ENCODE measurements at places on chromosomes 6 and 20.
A peak's percentile ranks its signal among the peaks of the same experiment; 100 is the strongest.

- DNase-seq = no peak
Observed at GRCh38 chr6:40620574-40621240, 33.5 kb upstream of the LRFN2 start.

DNA sequence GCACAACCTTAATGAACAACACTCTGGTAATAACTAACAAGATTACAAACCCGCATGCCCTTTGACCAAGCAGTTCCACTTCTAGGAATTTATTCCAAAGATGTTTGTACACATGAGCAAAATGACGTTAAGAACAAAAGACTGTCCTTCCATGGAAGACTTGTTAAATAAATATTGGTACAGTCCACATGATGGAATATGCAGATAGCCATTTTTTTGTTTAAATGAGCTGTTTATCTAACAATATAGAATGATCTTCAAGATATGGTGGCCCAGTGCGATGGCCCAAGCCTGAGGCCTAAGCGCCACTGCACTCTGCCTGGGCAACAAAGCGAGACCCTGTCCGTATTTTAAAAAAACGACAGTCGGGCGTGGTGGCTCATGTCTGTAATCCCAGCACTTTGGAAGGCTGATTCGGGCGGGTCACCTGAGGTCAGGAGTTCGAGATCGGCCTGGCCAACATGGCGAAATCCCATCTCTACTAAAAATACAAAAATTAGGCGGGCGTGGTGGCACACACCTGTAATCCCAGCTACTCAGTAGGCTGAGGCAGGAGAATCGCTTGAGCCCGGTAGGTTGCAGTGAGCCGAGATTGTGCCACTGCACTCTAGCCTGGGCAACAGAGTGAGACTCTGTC lies 7.4 kb upstream of the AHCY start:
- no peak for DNase-seq

GRCh38 chr6:49556429-49556837 lies 6.0 kb downstream of the C6orf141 start:
- DNase-seq = no peak

GRCh38 chr6:126529637-126530362 lies 189.9 kb downstream of the CENPW start:
- no peak for DNase-seq

- DNase-seq = no peak
Observed at GRCh38 chr20:45067558-45067957, 33.4 kb downstream of the KCNS1 start.

DNA sequence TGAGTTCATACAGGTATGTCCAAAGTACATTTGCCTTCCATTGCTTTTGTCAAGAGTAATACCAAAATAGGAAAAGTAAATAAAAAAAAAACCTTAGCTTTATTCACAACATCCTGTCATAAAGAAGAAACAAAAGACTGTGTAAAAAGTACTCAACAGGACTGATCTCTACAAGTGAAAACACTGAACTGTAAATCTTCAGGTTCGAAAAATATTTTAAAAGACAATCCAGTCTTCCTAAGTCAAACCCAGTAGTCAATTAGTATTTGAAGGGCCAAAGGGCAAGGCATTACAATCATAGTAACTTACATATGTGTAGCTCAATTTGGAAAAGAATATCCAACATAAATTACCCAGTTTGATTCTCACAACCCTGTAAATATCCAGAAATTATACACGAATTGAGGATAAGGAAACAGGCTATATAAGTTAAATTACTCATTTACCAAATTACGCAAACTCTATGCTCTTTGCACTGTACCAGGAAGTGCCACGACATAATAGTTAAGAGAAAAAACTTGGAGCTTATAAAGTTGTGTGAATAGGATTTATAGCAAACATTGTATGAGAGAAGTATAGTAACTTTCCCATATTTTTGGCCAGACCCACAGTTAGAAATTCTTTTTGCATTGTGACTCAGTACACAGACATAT lies 21.2 kb downstream of the PTPRK start:
- no peak for DNase-seq

- DNase-seq = no peak
Observed at GRCh38 chr20:32978009-32978335, 26.3 kb downstream of the SUN5 start.

DNA sequence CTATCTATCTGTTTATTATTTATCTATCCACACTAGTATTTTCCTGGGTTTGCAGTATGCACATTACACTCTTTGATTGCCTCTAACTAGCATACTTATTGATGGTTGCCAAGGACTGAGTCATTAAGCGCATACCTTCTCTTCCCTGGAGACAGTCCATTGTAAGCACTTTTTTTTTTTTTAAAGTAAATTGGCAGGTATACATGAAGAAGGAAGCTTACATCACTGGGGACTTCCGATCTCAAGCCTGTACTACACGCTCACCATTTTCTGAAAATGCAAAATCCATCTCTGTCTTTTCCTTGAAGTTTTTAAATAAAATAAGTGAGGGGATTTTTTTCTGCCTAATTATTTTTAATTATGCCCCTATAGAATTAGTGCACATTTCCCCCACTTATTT lies 63.5 kb downstream of the HMGN3 start:
- no peak for DNase-seq

DNA sequence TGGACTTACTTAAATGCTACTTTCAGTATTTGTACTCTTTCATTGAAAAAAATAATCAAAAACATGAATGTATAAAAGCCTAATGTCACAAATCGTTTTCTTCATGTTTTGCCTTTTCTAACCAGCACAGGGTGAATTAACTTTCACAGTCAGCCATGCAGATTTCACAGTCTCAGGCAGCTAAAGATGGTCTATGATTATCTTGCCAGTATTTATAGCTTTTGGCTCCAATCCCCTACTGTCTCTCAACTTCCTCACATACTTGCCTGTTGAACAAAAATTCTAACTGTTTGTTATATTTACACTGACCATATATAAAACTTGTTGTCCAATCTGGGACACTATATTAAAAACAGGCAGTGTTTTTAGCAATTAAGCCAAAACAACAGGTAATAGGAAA lies 358.2 kb downstream of the ARHGAP18 start:
- DNase-seq = no peak

DNA sequence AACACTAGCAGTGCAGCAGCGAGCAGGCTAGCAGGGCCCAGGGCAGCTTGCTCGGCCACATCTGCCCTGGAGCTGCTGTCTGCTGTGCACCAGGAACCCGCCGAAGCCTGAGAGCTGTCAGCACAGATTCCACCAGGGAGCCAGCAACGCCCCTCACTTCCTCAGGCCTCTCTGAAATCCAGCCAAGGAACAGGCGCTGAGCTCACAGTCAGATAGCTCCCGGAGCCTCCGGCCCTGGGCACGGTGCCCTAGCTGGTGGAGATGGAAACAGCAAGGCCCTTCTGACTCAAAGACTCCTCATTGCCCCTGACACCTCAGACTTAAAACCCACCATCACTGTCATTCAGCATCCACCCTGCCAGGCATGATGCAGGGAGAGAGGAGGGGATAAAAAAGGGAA lies 839.4 kb downstream of the MAFB start:
- no peak for DNase-seq

- DNase-seq = no peak
Observed at GRCh38 chr6:147000545-147001488, 203.4 kb upstream of the STXBP5 start.

DNA sequence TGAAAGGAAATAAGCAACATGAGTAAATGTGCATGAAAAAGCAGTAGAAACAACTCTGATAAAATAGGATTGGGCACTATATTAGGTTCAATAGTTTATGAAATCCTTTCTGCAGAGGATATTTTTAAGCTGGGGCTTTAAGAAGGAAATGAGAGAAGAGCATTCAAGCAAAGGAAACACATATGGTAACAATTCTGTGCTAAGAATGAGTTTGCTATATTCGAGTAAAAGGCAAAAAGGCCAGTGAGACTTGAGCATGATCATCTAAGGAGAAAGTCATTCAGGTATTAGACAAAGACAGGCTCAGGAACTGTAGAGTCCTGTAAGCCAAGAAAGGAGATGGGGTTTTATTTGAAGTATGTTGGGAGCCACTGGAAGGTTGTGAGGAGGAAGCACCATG lies 387.1 kb upstream of the FLRT3 start:
- no peak for DNase-seq

GRCh38 chr20:4919047-4919704 lies 82.1 kb downstream of the SLC23A2 start:
- no peak for DNase-seq

DNA sequence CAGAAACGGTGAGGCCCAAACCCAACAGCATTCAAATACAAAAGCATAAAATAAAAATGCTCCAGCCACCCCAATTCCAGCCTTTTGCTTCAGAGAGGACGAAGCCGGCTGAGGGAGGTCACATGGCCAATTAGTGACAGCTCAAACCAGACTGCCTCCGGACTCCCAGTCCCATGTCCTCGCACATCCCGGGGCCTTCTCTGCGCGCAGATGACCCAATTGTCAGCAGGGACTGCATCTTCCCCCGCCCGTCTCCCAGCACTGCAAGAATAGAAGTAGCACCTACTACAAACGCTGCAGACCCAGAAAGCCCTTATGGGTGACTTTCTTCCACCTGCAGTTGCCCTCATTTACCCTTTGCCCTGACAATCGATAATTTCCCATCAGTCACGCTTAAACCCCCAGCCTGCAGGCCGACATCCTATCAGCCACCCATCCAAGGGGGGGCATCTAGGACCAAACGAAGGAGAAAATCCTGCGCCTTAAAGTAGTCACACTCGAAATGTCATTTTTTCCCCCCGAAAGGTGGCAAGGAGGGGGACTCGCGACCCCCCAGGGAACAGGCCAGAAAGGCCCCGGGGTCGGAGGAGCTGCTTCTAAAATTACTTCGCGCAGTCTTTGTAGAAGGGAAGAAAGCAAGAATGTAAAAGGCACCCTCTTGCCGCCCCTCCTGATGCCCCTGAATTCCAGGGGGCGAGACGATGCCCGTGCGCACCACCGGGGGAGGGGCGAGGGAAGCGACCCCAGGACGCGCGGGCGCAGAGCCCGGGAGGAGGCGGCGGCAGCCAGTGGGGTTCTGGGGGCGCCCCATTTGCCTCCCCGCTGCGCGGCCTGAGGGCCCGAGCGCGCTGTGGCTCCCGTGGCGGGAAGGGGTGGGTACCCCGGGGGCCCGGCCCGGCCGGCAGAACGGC lies 792 bp downstream of the SLC23A2 start:
- DNase-seq = peak; percentile 6

GRCh38 chr20:47175493-47175892 lies 181.0 kb downstream of the ZMYND8 start:
- DNase-seq = no peak

DNA sequence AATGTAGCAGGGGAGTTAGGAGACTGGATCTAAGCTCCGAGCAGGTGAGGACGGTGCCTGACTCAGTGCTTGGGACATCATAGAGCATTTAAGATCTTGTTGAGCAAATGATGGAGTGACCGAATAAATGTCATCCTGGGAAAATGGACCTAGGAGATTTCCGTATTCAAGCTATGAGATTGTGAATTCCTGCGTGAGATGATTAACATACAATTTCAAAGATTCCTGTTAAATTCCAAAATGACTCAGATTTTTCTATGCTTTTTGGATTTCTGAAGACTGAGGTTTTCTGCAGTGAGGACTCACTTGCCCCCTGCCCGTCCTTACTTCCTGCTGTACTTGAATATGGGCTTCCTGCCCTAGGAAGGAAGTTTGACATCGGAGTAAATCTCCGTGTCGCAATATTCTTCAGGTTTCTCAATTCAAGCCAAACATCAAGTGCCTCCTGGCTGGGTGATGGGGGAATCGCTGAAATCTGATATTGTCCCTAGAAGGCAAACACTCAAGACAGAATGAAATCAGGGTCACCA lies 5.2 kb downstream of the SYTL3 start:
- DNase-seq = no peak

- DNase-seq = no peak
Observed at GRCh38 chr20:12941025-12941424, 67.7 kb upstream of the SPTLC3 start.

- no peak for DNase-seq
Observed at GRCh38 chr6:14673201-14673600, 555.6 kb downstream of the CD83 start.

GRCh38 chr6:109799129-109799528 lies 108.0 kb downstream of the FIG4 start:
- DNase-seq = no peak

DNA sequence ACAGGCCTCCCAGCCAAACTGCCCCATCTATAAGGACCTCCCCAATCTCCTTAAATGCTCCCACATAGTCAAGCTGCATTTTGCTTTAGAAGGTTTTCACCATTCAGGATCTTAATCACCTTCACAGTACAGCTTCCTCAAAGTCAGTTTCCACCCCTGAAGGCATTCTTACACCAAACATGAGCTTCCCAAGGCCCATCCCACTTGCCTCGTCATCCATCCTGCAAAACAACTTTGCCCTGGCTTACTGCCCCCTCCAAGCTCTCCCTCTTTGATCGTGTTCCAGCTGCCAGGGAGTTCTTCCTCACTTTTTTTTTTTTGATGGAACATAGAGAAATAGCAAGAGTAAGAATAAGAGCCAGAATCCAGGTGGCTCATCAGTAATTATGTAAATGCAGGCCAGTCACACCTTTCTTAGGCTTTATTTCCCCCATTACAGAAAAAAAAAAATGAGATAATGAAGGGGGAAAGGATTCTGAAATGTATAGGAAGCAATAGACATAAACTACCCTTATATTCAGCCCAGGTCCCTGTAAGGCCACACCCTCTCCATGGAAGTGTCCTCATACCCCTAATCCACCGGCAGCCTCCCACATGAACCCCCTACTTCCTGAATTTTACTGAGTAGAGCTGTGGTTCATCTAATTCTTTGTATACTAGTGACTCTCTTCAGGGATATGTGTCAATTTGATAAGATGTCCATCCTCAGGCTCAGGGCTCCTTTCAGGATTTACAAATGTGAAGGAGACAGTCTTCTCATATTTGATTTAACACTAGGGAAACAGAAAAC lies 12.7 kb downstream of the TRIM27 start:
- DNase-seq = no peak

DNA sequence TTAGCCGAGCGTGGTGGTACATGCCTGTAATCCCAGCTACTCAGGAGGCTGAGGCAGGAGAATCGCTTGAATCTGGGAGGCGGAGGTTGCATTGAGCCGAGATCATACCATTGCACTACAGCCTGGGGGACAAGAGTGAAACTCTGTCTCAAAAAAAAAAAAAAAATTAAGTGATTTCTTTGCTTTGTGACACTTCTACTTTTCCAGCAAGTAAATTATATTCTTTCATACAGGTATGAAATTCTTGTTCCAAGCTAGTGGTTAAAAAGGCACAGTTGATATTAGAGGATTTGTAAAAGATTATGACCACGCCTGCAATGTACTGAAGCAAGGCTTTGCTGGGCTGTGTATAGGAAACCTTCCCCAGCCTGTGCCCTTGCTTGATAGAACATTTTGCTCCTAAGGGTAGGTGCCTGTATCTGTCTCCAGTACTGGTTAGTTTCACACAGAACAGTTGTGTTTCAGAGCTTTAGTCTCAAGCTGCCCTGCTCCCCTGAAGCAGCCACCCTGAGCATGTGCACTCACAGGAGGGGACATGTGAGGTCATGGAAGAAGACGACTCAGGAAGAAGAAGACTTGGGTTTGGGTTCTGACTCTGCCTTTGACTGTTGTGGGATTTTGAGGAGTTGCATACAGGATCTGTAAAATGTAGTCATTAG lies 10.2 kb downstream of the PTPN1 start:
- no peak for DNase-seq

DNA sequence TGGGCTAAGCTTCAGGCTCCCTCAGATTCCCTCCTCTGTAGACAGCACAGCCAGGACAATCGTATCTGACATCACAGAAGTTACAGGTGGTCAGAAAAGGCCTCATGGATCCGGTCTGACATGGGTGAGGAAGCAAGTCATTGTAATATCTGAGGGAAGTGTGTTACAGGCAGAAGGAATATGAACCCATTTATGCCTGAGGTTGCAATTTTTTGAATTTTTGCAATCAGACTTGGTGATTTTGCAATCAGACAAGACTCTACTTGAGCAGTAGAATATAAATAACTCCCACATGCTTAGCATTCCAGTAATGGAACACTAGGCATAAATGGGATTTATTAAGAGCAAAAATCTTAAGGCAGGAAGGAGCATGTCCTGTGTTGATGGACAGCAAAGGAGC lies 52.1 kb downstream of the CBLN4 start:
- DNase-seq = no peak
